Stimulated activated CD8-positive, alpha-beta memory T cell treated with anti-CD3 and anti-CD28 coated beads, Interleukin-15, amount 100 ng/mL, for 48 hours (primary cell): ENCODE measurements at places on chromosomes 16 and 17.

DNA sequence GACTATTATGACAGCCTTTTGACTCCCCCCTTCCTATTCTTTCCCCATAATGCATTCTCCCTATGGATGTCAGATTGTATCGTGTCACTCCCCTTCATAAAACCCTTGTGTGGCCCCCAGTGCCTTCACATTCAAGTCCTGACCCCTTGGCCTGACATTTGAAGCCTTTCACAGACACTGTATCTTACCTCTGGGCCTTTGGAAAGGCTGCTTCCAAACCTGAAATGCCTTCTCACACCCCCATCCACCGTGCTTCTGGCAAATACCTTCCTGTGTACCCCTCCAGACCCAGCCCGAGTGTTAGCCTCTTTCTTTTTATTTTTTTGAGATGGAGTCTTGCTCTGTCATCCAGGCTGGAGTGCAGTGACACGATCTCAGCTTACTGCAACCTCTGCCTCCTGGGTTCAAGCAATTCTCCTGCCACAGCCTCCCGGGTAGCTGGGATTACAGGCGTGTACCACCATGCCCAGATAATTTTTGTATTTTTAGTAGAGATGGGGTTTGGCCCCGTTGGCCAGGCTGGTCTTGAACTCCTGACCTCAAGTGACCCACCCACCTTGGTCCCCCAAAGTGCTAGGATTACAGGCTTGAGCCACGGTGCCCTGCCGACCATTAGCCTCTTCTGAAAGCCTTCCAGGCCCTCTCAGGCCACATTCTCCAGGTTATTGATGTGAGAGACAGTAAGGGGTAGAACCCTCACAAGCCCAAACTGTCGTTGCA lies 2.1 kb downstream of the ARMC5 start:
- no peak for DNase-seq

- DNase-seq: no peak
Measured at GRCh38 chr16:51407921-51408320, 256.9 kb upstream of the SALL1 start.

DNA sequence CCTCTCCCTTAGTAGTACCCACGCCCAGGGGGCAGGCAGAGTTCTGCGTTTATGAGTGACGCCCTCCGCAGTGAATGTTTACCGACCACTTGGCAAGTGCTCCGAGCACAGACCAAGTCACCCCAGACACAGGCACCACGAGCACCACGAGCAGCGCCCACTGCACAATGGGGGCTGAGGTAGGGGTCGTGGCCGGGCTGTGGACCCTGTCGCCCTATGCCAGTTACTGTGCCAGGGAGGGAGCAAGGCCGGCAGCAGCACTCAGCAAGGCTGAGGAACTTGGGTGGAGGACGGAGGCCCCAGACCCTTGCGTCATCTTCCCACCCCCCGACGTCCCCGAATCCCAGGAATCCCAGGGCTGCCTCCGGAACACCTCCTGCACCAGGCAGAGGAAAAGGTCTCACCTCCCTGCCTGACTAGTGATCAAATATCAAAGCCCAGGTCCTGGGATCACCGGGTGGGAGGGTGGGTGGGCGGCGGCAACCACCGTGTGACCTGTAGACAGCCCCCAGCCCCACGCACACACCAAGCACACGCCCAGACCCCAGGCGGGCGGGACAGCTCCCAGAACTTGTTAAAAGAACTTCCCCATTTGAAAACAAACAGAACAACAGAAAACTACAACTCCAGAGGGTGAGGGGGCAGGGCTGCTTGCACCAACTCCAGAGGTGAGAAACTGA lies 5.4 kb downstream of the VASN start:
- no peak for DNase-seq

- no peak for DNase-seq
Measured at GRCh38 chr17:1040216-1040600, 43.3 kb downstream of the TIMM22 start.

DNA sequence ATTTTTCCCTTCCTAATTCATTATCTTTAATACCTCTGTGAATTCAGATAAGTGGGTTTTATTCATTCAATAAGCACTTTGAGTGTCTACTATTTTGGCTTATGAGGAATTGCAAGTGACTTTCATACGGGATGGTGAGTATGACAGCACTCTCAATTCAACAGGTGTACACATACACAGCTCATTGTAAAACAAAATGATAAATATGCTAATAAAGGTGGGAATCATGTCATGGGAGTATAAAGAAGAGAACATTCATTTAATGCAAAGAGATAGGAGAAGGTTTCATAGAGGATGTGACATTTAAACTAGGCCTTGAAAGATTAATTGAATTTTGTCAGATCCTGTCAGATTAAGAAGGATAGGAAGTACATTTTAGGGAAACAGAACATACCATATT lies 19.4 kb downstream of the NACA2 start:
- DNase-seq: no peak

- DNase-seq: no peak
Measured at GRCh38 chr16:84371553-84371865, 3.2 kb downstream of the ATP2C2 start.

DNA sequence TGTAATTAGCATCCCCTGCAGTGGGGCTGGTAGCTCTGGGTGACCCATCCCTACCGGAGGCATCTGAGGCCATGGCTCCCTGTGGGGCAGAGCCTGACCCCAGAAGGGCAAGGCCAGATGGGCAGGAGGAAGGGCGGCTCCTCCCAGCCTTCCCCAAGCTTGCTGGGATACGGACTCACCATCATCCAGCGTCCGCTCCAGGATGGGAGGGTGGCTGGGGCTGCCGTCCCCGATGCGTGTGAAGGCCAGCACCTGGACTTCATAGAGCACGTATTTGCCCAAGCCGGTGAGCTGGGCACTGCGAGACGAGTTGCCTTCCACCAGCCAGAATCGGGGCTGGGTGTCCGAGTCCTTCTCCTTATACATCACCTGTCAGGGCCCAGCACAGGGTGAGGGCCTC lies 81.6 kb upstream of the CDC42EP4 start:
- no peak for DNase-seq

GRCh38 chr17:14699574-14700185 lies 398.8 kb downstream of the HS3ST3B1 start:
- no peak for DNase-seq

DNA sequence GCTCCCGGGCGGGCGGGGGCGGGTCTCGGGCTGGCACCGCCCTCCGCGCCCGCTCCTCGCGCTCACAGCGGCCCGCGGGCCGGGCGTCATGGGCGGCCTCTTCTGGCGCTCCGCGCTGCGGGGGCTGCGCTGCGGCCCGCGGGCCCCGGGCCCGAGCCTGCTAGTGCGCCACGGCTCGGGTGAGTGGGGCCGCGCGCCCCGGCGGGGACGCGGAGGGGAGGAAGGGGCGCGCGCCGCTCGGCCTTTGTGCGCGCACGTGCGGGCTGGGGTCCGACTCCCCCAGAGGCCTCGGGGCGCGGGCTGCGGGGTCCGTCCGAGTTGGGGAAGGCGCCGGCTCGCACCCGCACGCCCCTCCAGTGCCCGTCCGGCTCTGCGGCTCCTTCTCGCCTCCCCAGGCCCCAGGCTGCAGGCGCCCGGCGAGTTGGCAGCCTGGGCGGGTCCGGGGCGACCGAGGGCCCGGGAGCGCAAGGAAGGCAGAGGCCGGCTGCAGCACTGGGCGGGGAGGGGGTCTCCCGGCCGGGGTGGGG lies at the start of gene NME4:
NME4 (plus strand) TSS at position 65 of the 527 bp plus-strand sequence; CDS start at position 89, 24 bp downstream.
- no peak for DNase-seq

DNA sequence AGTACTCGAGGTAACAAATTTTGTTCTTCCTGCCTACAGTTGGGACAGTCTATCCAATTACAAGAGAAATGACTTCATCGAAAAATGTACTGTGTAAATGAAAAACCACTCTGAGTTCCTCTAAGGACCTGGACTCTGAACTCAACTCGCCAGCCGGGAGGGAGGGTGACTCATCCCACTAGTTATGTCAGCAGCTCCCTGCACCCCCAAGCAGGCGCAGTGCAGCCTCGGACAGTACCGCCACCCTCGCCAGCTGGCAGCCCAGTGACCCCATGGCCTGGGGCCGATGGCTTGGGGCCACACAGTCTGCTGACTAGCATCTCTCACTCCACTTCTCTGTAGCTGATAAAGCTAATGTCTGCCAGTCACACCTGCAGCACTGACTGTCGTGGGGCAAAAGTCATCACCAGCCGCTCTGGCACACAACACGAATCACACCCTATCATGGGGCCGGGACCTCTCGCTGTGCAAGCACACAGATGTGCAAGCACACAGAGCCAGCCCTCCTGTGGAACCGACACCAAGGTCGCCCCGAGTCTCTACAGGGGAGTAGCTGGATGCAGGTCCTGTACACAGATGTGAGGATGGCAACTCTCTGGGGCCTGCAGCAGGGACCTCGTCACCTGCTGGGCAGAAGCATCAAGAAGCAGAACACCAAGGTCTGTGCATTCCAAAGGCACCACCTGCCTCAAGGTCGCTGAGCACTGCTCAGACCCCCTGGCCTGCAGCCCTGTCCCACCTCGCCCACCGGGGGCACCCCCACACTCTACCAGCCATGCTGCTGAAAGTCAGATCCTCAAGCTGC lies 5.7 kb downstream of the CSNK1D start:
- no peak for DNase-seq

DNA sequence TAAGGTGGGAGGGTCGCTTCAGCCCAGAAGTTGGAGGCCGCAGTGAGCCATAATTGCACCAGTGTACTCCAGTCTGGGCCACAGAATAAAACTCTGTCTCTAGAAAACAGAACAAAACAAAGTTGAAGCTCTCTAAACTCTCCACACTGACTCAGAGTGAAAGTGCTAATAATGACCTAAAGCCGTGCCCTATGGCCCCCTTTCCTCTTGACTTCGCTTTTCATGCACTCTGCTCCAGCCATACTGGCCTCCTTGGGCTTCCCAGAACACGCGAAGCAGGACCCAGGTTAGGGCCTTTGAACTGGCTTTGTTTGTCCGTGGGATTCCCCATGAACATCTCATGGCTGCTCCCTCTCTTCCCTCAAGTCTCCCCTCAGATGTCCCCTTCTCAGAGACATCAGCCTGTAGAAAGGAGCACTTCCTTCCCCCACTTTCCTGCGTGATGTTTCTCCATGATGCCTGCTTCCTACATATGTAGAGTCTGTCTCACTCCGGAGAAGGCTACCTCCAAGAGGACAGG lies 18.6 kb upstream of the SPN start:
- DNase-seq: no peak

DNA sequence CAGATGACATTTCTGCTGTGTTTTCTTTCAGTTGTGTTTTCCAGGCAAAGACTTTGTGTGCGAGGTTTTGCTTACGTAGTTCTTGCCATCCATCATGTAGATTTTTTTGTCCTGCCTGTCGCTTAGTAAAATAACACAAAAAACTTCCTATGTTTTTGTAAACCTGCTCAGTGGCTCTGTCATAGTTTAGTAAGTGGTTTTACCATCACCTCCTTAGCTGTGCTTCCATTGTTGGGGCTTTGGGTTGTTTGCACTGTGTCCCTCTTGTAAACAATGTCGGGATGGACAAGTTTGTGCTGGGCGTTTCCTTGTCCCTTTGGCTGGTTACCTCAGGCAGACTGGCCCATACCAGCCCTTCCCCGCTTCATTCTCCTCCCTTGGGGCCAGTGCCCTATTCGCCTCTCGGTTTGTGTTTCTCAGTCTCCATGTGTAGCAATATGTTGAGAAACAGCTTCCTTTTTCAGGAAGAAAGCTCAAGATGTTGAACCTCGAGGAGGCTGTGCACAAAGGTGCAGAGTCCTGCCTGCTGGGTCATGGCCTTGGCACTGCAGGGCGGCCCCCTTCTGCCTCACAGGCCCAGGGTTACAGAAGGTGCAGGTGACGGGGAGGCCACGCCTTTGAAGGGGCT lies 74.6 kb downstream of the KSR1 start:
- no peak for DNase-seq

GRCh38 chr17:4896332-4897197 lies 2.8 kb upstream of the C17orf107 start:
- no peak for DNase-seq

DNA sequence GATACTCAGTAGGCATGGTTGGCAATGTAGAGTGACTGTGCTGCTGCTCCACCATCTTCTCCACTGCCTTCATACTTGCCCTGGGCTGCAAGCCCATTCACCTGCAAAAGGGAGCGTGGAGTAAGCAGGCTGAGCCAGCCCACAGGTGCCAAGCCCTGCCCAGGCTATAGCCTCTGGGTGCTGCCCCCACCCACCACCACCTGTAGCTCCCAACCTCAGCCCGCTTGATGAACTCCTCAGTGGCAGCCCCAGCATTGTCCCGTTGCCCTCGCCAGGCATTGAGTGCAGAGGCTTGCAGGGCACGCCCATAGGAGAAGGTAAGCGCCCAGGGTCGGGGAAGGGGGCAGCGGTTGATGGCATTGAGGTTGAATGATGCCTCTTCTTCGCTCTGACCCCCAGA lies 2.2 kb upstream of the PIGS start:
- no peak for DNase-seq

DNA sequence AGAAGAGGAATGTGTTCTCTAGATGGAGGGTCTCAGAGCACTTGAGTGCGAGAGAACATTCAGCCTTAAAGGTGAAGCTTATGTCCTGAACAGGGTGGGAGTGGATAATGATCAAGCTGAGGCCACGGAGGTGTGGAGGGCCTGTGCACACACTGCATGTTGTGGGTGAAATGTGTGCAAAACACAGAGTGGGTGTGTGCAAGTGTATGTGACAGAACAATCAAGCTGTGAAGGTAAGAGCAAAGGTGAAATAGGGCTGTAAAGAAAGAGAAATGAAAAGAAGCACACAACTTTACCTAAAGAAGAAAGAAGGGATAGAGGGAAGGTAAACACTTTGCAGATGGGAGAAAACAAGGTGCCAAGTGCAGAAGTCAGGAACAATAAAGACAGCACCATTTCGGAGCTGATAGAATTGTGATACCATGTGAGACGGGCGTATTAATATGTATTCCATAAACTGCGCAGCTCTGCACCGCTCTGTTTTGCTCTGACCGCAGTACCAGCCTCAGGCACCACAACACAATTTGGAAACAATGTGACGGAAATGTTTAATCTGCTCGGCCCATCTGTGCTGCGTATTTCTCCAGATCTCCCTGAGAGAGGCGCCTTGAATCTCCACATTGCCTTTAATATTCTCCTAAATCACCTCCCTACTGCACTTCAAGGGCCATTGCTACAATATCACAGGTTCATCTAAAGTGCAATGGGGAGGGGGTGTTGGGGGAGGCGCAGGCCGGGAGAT lies 40.6 kb downstream of the SNX11 start:
- DNase-seq: no peak

DNA sequence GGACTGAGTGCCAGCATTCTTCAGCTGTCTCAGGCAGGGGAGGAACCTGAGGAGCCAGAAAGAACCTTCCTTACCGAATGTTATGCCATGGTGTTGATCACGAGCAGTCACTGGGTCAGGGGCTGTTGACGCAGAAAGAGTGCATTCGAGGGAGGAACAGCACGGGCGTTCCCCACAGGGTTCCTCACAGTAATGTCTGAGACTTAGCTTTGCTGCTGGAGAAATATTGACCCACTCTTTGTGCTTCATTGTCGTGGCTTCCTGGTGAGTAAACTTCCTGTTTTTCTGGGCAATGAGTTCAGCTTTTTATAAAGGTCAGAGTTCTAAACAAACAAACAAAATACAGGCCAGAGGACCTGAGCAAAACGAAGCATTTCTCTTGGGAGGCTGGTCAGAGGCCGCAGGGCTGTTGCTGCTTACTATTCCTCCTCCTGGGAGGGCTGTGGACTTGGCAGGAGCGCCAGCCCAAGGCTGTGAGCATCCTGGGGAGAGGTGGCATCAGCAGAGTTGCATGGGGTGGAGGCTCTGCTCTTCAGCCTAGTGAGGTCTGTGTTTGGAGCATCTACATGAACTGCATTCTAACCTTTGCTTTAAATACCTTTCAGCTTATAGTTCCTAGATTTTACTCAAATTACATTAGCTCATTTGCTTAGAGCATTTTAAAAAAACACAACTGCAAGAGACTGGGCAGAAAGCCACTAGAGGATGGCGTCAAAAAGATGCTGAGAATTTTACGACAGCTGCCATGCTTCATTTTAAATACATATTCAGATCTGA lies 143.1 kb upstream of the CACNG5 start:
- DNase-seq: no peak

GRCh38 chr17:10932938-10933337 lies 95.1 kb upstream of the PIRT start:
- no peak for DNase-seq
